RWPE1 (cell line): ENCODE measurements at places on chromosomes 1 and 21.

GRCh38 chr1:26838474-26839338 lies 12.2 kb downstream of the ZDHHC18 start:
- no peak for DNase-seq

- DNase-seq, result no peak
Measured at GRCh38 chr1:19514391-19514831, 29.1 kb upstream of the CAPZB start.

DNA sequence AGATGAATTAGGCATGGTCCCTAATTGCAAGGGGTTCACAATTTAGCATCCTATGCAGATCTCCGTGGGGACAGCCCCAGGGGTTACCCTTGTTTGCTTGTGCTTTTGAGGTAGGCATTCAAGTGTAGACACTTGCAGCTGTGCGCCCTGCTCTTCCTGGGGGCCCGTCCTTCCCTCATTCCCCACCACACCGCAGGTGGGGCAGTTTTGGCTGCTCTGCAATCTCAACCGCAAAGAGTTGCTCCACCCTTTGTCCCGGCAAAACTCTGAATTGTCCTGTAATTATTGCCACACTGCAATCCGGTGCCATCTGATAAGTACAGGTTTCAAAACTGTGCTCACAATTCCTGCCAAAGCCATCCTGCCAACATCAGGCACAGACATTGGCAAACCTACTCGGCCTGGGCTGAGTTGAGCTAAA lies 65.4 kb upstream of the LYST start:
- DNase-seq, result peak; percentile 28

DNA sequence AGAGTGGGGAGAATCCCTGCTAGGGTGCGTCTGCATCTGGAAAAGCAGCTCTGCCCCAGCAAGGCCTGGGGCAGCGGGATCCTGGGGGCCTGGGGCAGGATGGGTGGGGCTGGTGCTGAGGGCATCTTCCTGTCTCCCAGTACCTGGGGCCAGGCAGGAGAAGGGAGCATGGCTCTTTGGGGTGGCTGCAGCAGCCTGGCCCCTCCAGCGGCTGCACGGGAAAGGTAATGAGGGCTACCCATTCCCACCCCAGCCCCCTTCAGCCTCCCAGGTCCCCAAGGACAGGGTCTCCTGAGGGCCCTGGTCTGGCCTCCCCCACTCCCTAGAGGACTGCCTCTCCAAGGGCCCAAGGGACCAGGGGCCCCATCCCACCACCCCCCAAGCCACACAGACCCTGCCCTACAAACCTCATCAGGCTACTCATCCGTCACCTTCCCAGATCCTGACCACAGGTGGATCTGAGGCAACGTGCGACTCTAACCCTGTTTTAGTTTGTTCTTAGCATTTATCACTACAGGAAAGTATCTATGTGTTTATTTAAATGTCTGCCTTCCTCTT lies 910 bp upstream of the ANKRD65 start:
- no peak for DNase-seq

GRCh38 chr1:180757657-180758056 lies 125.8 kb downstream of the XPR1 start:
- no peak for DNase-seq

- no peak for DNase-seq
Measured at GRCh38 chr1:15958793-15959192, 17.1 kb downstream of the ZBTB17 start.

DNA sequence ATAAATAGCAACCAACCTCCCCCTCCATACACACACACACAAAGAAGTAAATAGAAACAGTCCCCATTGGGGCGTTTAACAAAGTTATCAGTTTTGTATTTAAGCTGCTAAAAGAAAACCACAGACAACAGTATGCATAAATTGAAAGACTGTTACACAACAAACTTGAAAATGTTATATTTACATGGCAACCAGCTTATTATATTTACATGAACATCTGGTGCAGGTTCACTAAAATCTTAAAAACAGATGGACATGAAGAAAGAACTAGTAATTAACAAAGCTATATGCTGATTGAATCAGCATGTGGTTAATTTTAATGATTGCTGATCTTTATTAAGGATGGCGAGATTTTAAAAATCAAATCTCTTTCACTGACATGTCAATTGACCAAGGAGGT lies 384.7 kb downstream of the LRRIQ3 start:
- no peak for DNase-seq

- DNase-seq, result no peak
Measured at GRCh38 chr1:169526120-169526832, 40.5 kb upstream of the SLC19A2 start.

GRCh38 chr1:89605692-89606091 lies 27.2 kb upstream of the LRRC8C start:
- DNase-seq, result peak; percentile 53

- DNase-seq, result no peak
Measured at GRCh38 chr21:36109868-36110267, 25.0 kb upstream of the CBR3 start.

GRCh38 chr1:224189561-224189960 lies 6.5 kb downstream of the DEGS1 start:
- DNase-seq, result no peak

- DNase-seq, result no peak
Measured at GRCh38 chr1:68449901-68450300, at the start of gene RPE65. RPE65 (minus strand) TSS chr1:68449954; CDS start chr1:68449905, 49 bp downstream.

DNA sequence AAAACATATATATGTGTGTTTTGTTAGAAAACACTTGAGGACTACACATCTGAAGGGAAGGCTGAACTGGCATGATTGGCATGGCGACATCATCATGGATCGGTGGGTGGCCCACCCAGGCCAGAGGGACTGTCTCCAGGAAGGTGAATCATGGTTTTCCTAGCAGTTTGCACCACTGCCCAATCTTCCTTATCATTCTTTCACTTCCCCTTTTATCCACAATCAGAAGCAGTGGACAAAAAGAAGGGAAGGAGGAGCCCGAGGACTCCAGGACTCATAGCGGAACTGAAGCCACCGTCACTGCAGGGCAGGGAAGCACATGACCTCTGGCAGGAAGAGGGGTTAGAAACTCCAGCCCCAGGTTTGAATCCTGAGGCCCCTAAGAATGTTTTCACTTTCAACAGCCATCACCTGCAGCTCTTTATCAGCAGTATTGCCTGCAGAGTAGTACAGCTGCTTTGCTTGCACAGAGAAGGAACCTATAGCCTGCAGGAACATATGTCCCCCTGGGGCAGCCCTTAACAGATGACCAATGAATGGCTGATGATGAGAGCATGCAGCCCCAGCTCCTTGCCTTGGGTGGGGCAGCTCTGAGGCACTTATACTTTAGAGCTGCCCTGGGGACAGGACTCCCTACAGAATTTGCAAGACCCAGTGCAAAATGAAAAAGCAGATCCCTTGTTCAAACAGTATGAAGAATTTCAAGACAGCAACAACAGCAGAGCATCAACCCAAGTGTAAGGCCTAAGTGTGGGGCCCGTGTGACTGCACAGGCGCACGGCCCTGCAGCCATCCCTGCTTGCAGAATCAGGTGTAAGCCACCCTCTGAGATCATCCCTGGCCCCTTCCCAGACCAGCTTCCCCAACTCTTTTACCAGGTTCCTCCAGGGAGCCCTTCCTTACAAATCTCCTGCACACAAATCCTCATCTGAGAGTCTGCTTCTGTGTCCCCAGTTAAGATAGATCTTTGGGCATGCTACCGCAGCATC lies 241.8 kb upstream of the IRF2BP2 start:
- no peak for DNase-seq

DNA sequence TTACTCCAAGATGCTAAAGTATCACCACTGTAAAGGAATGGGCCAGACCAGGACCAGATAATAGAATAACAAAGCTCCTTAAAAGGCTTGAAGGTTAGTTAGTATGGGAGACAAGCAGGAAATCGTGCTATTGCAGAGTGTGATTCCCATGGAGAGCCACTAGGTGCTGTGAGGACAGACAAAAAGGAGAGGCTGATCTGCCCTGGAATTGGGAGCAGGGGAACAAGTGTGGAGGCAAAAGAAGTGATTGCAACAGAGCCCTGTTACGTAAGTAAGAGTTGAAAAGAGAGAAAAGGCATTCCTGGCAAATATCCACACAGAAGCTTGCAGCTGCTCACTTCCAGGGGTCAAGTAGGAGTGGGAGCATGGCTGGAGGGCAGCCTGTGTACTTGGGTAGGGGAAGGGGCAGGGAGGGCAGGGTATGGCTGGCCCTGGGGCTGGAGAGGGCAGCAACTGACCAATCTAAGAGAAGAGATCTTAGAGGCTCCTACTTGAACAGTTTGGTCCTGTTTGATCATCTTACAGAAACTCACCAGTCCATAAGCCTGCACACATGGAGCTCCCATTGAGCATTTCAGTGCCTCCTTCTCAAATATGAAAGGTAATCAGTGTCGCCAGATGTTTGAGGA lies 207.7 kb upstream of the GJB5 start:
- DNase-seq, result no peak

DNA sequence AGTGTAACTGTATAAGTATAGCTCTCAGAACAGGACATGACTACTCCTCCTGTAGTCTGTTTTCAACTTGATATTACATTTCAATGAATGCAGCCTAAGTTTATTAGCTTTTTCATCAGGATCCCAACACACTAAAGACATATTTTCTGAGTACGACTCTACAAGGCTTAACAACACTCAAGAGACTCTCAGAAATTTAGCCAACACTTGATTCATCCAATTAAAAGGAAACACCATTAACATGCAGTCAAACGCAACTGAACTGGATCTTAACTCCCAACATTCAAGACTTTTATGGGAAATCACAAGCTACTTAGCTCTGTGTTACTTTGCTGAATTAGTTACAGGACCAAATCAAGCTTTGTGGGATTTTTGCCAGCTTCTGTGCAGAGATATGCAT lies 65.2 kb upstream of the SGIP1 start:
- DNase-seq, result no peak

DNA sequence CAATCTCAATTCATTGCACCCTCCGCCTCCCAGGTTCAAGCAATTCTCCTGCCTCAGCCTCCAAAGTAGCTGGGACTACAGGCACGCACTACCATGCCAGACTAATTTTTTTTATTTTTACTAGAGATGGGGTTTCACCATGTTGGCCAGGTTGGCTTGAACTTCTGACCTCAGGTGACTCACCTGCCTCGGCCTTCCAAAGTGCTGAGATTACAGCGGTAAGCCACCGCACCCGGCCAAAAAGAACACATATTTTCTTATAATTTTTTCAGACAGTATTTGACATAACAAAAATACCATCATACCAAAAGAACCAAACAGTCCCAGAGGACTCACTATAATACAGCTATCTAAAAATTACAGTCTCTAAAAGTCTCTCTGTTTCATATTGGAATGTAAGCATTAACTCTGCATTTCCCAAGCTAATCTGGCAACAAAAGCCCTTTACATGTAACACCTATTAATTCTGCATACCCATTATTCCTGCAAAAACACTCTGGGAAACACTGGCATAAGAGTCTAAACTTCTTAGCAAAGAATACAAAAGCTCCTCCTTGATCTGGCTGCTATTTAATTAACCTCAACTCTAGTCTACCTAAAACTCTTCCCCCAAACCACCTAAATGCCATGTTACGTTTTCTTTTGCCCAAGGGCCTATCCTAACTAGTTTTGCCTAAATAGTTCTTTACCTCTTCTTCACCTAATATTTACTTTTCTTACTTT lies 26.9 kb downstream of the WDR26 start:
- no peak for DNase-seq

DNA sequence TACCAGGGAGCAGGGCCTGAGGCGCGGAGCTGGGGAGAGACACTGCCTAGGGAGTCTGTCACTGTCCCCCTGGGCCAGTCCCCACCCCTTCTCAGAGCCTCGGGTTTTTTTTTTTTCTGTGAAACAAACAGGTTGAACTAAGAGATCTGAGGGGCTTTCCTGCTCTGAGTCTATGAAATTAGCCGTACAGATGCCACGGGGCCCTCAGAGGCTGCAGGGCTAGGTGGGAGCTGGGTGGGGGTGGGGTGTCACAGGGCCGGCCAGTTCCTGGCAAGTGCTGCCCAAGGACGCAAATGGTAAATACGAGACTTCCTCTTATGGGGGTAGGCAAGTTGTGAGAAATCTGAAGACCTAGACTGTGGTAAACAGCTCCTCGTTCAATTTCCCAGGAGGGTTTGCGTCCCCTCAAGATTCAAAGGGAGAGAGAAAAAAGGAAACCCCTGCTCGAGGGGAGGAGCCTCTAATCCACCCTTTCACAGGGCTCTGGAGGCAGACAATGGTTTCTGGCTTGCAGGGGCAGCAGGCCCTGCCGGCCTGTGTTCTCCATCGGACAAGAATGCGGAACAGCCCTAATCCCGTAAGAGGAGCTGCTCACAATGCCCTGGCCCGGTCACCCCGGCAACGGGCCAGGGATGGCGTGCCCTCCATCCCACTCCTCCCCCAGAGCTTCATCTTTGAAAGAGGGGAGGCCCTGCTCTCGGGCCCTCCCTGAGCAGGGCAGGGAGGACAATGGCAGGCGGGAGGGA lies 7.8 kb downstream of the NUAK2 start:
- DNase-seq, result no peak

DNA sequence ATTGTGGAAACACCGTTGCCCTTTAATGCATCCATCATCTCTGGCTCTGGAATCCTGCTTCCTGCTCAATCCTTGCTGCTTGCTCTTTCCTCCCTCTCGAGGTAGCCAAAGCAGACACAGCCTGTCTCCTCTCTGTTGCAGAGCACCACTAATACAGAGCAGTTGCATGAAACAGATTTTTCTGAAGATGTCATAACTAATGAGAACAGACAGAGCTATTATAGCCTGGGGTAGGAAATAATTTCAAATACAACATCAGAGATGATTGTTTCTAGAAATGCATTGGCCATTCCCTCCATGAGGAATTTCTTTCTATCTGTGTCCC lies 23.3 kb upstream of the ACBD6 start:
- no peak for DNase-seq

DNA sequence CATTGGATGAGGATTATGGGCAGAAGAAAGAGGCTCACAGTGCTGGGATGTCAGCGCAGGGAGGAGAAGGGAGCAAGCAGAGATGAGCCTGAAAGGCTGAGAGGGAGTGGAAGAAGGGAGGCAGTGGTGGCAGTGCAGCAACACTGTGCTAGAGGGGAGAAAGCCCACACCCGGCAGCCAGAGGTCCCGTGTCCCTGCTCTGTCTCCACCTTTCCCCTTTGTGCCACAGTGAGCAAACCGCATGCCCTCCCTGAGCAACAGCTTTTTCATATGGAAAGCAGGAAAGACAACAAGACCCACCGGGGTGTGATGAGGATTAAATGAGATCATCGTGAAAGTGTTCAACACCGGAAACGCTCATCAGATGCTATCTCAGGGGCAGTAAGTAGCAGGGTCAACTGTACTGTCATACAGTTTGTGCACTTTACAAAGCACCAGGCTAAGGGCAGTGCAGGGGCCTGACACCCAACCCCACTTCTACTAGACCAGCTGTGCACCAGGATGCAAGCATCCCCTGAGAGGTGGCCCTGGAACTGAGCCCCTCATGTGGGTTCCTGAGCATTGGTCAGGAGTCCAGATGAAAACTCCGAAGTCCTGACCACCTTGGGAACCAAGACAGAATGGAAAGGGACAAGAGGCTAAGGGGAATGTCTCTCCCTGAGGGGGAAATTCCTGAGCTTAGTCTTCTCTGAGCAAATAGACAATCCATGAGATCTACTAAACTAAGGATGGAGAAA lies 9.1 kb downstream of the NHLH1 start:
- DNase-seq, result no peak

- no peak for DNase-seq
Measured at GRCh38 chr21:25563361-25564116, 43.7 kb downstream of the MRPL39 start.

- DNase-seq, result no peak
Measured at GRCh38 chr1:41580021-41580420, 95.5 kb upstream of the EDN2 start.
